ENCODE measurements at places on chromosomes 5 and 9.

DNA sequence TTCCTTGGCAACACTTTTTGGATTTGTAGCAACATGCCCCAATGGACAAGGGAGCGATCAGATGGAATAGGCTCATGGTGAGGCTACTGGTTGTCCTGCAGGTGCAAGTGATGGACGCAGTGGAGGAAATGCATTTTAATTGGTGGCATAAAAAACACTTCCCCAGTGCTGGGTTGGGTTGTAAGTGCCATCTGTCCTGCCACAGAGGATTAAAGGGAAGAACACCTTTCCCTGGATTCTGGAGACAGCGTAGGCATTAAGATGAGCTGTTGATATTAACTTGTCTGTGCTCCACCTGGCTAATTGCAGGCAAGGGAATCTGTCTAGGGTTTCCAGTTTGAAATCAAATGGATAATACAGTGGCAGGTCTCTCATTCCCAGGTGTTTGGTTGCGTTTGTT, 173.4 kb downstream of the ZNF462 start:
- no peak for DNase-seq

GRCh38 chr5:135053278-135053677, 19.2 kb upstream of the PITX1 start:
- no peak for DNase-seq

DNA sequence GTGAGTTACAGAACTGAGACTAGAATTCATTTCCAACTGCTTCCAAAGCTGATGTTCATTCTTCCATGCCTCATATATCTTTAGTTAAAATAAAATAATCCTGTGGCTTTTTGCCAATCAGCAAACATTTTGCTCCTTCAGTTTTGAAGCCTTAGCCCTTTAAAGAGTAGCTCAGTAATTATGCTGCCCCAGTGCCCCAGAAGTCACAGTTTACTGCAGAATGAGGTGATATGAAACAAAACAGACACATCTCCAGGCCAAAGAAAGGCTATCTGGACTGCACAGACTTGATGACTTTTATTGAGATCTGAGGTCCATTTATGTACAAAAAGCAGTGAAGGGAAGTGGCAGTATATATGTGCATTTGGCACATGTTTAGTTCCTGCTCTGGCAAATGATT, 285.8 kb upstream of the ZNF462 start:
- no peak for DNase-seq

GRCh38 chr5:173271419-173271818, 36.4 kb upstream of the NKX2-5 start:
- DNase-seq = no peak

DNA sequence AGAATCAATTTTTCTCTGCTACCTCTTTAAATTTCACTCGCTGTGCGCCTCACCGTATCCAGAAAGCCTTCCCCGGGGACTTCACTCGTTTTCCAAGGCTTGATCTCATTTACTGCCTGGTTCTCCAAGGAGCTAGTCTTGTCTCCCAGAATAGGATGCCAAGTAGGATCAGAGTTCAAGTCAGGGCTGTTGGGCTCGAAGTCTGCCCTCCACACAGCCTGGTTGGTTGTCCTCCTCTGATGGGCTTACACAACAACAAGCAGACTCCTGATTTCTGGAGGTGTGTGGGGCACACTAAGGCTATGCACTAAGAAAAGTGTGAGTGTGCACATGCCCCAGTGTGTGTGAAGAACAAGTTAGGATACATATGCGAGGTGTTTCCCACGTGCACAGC, 14.0 kb upstream of the TNIP1 start:
- no peak for DNase-seq

- no peak for DNase-seq
These were observed 166.8 kb downstream of the PSAT1 start for GRCh38 chr9:78463750-78464149.

GRCh38 chr9:92671323-92671722, 1.4 kb upstream of the IPPK start:
- peak; percentile 55 for DNase-seq

DNA sequence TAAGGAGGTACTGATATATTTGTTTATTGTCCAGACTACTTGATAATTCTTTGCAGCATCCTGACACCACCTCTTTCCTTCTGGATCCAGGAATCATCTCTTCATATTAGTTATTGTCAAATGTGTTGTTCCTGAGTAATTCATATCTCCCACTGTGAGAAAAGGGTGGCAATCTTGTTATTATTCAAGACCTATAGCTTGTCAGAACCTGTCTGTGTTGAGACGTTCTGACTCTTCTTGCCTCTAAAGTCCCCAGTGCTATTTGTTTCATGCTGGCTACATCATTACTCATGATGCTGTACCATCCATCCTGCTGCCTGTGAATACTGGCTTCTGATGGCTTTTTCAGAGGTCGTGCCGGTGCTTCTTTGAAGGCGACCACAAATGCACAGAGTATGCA, 68.7 kb upstream of the TAF11L2 start:
- DNase-seq = no peak

DNA sequence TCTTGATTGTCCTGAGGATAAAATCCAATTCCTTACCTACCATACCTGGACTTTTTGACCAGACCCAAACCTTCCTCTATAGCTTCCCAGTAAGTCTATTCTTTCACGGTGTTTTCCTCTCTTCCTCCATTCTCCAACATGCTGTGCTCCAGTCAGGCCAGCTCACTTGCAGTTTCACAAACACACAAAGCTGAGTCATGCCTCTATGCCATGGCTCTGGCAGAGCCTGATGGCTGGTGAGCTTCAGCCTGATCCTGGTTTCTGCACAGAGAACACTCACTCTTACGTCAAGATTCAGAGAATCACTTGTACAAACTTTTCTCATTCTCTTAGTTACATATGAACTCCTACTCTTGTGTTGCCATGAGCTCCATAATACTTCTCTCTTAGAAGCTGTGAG, 27.7 kb upstream of the PAX5 start:
- DNase-seq = no peak

DNA sequence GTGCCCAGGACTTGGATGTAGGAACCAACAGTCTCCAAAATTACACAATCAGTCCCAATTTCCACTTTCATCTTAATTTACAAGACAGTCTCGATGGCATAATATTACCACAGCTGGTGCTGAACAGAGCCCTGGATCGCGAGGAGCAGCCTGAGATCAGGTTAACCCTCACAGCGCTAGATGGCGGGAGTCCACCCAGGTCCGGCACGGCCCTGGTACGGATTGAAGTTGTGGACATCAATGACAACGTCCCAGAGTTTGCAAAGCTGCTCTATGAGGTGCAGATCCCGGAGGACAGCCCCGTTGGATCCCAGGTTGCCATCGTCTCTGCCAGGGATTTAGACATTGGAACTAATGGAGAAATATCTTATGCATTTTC, 837 bp downstream of the PCDHB2 start:
- no peak for DNase-seq

GRCh38 chr5:180439911-180440769, 54.0 kb upstream of the CNOT6 start:
- DNase-seq = no peak

DNA sequence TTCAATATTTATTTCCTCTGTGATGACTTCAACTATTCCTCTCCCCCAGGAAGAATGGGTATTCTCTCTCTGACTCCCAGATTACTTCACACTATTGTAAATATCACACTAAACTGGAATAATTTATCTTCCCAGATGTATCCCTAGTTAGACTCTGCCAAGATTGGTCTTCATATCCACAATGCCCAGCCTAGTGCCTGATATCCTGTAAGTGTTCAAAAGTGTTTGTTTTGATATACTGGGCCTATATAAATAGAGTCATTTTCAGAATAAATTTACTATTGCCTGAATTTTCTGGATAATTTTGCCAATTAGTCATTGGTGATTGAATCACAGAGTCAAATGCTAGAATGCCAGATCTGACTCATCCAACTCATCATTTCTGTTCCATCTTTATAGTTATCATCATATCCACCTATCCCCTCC, 143.7 kb upstream of the TNC start:
- no peak for DNase-seq

Data from retinal pigment epithelial cell (primary cell).